ENCODE measurements at places on chromosomes 5 and 9.

- no peak for DNase-seq
Observed at GRCh38 chr5:100788417-100788816, 114.7 kb downstream of the ST8SIA4 start.

GRCh38 chr5:88489364-88489763 is 220.7 kb upstream of the TMEM161B start:
- no peak for DNase-seq

- DNase-seq, result no peak
Observed at GRCh38 chr9:82183181-82183860, 194.7 kb downstream of the SPATA31D1 start.

GRCh38 chr5:126780165-126780827 is 3.4 kb downstream of the LMNB1 start:
- DNase-seq, result peak; percentile 46

DNA sequence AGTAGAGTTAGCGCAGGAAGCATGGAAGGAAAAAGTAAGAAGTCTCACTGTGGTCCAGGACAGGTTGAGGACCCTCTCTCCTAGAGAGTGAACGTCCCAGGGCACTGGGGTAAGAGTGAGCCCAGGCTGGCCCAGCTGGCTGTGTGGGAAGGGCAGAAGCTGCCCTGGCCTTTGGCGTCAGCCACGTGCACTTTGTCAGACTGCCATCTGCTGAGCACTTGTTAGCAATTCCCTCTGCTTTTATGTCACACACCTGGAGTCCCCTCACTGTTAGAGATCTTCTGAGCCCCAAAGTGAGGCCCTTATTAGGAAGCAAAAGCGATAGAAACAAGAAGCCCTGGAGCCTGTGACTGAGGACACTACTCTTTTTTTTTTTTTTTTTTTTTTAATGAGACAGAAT is 79.1 kb downstream of the UGCG start:
- no peak for DNase-seq

DNA sequence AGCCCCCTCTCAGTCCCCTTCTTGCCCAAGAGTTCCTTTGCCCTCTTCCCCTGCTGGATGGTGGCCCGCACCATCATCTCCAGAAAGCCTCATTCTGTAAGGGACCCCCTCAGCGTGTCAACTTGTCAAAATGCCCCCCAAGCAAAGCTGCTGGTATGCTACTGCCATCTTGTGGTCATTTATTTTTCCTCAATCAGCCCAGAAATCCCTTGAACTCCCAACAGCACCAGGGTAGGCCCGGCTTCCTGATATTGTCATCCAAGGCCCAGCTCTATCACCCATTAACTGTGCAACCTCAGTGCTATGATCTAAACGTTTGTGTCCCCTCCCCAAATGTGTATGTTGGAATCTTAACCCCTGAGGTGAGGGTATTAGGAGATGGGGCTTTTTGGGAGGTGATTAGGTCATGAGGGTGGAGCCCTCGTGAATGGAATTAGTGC is 53.2 kb upstream of the FBXW11 start:
- no peak for DNase-seq

DNA sequence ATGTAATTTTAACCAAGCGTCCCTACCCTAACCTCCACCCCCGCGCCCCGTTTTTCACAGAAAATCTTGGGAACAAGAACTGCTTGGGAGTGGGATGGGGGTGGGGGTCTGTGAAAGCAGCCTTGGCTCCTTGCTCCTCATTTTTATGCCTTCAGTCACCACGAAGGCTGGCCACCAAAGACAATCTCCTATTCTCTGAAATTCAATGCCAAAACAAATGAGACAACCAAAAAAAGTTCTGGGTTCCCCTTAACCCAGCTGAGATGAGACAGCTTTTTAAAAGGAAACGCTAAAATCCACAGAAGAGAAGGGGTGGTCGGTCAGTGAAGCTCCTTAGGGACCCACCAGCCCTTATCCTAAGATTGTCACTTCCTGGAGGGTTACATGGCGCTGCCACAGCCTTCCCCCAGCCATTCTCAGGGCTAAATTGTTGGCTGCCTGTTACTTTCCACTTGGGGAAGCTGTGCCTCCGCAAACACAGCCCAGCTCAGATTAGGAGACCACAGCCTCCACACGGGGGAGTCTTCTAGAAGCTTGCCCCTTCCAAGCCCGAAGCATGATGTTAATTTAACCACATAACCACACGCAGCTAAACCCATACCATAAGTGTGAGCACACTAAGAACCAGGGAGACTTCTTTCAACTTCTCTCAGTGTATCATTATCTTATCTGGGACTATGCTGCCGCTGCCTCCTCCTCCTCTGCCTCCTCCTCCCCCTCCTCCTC is 136.3 kb downstream of the FOXD1 start:
- no peak for DNase-seq

- DNase-seq, result no peak
Observed at GRCh38 chr9:137312852-137313325, 10.8 kb upstream of the NRARP start.

DNA sequence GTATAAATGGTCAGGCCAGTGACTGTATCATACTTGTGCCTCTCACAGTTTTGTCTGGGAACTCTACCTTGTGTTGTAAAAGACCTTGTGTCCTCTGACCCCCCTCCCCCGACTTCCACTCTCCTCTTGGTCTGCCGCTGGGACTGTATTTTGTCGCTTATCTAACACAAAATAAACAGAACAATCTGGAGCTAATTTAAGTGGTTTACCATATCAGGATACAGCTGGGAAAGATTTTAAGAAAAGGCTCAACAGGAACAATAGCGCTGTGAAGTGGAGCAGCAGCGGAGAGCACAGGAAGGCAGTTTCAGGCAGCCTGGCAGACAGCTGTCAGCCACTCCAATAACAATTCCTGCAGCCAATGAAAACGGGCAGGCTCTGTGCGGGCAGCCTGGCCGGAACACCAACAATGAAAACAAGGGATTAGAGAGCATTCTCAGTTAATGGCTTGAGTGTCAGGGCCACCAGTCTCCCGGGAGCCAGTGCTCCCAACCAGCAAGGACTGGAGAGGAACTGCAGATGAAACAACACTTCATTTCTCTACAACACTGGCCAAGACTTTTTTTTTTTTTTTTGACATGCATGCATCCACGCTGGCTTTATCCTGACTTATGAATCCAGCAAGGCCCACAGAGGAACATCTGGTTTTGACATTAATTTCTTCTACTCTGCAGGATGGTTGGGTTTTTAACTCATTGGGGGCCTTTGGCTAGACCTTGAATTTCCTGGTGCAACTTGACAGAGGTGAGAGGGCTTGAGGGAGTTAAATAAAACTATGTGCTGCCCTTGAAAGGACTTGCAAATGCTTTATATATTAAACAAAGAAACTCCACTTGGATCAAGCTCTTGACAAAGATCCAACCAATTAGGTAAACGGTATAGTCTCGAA is 76.7 kb downstream of the ARSB start:
- no peak for DNase-seq

DNA sequence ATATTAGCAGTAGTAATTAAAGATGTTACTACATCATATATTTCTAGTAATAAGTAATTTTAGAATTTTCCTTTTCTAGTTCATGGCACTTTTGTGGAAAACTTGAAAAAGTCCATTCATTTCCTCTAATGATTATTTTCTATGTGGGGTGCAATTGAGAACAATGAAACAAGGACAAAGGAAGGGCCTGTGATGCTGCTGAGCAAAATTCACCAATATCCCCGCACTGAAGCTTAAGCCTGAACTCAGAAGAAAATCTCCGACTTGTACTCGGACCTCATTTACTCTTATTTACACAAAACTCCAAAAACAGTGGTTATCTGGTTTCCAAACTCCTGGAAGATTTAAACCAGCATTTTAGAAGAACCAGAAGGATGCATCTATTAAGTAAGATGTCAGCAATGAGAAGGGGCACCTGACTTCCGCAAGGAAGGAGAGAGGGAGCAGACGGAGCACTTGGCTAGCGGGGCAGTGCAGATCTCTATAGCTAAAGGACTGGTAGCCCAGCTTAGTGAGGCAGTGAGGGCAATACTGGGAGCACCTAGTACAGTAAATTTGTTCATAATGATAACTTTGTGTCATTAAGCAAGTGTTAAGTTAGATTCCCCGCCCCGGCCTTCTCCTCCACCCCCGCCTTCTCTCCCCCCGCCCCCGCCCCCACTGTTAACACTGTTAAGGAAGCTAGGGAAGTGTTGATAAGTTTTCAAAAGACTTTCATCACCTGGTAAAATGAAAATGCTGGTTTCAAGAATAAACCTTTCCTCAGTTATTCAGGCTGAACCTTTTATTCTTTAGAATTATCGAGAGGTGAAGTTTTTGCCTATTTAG is 123.3 kb downstream of the ZSWIM6 start:
- no peak for DNase-seq

DNA sequence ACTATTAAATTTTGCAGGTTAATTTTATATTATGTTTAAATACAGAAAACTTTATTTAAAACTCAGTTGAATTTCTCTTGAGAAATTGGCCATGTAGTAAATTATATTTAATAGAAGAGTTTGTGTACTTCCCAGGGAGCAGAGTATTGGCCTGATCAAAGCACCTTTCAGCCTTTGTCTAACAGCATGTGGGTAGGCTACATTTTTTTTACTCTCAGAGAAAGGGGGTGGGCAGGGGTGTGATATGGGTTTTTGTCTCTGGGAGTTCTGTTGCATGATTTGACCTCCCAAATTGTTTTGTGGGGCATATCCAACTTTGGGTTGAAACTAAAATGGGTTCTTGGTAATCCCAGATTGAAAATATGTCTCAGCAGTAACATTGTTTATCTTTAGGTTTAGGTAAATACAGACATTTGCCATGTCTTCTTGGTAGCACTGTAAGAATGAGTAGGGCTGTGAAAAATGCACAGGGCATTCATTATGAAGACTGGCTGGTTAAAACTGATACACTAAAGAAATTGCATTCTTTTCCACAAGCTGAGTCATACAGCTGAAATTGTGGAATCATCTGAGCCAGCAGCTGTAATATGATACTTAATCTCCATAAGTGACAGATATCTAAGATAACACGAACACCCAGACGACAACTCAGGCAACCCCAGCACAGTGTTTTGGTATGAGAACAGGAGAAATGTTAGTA is 75.4 kb upstream of the CDKN2B start:
- no peak for DNase-seq

DNA sequence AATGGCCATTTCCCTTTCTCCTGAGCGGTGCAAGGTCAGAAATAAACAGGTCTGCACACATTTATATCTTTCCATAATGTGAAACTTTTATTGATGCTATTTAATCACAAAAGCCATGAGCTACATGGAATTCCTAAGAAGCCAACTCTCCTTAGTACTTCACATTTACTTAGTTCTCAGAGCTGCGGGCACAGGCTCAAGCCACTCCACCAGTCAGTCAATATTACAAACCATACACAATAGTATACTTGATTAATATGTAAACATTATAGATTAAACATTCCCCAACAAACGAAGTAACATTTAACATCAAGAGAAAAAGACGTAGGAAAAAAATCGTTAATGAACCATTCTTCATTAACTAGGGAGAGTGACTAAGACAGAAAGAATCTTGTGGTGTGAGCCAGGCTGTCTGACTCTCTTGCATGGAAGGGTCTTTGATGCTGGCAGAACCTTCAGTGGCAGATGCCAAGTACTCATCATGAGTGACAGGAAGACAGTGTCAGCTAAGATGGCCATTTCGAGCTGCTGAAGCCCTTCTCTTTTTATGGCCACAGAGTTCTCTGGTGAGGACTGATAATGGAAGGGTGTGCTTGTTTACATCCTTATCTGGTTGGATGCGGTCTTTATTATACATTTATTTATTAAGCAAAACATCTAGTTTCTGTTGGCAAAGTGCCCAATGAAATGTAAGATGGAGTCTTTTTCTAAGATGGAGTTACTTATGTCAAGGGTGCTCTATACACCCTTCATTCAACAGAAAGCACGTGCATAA is 115.5 kb upstream of the TUT7 start:
- no peak for DNase-seq

DNA sequence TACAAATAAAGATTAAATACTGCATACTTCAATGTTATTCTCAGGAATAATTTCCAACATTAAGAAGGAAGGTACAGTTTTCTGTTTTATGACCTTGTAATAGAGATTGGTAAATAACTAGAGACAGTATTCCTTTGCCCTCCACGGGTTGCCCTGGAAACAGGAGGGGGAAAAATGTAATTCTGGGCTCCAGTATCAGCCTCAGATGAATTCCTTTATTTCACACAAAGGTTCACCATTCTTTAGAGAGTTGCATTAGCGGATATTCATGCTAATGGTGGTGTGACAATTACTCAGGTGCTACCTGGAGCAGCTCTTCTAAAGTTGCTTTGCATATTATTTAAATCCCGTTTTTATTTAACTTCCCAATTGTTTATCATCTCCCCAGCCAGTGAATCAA is 42.6 kb downstream of the CETN3 start:
- no peak for DNase-seq

GRCh38 chr5:174718880-174719610 is 5.3 kb upstream of the MSX2 start:
- no peak for DNase-seq

DNA sequence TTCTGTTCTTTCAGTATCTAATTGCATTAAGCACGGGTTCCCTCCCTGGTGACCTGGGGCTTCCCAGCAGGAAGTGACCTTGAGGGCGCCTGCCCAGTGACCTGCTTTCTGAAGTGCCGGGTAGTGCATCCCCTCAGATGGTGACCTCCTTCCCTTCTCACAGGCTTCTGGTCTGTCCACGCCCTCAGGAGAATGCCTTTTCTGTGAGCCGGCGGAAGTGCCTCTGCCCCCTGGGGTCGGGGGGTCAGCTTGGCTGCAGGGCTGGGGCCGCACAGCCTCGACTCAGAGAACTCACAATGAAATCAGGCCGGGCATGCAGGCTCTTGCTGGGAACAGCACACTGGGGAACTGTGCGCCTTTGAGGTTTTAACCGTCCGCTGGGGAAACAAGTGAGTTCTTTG is 124.5 kb upstream of the PHYKPL start:
- DNase-seq, result no peak

GRCh38 chr5:82265047-82265446 is 13.1 kb downstream of the RPS23 start:
- no peak for DNase-seq

- no peak for DNase-seq
Observed at GRCh38 chr5:145471831-145472612, 363.1 kb downstream of the PRELID2 start.

DNA sequence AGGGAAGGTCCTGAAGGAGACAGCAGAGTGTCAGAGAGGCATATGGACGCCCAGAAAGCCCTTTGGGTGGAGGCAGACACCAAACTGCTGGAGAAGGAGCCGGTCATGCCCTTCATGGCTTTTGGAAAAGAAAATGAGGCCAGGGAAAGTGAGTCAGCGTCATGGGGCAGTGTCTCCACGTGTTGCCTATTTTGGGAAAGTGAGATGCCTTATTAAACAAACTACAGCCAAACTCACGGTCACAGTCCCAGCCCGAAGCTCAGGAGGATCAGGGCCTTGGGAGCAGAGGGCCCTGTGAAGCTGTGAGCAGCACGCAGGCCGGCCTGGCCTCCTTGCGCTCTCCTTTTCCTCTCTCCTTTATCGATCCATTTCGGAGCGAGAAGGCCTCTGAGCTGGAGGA is 25.0 kb downstream of the RGS3 start:
- no peak for DNase-seq

GRCh38 chr9:136965771-136966484 is 11.4 kb upstream of the PTGDS start:
- DNase-seq, result no peak

DNA sequence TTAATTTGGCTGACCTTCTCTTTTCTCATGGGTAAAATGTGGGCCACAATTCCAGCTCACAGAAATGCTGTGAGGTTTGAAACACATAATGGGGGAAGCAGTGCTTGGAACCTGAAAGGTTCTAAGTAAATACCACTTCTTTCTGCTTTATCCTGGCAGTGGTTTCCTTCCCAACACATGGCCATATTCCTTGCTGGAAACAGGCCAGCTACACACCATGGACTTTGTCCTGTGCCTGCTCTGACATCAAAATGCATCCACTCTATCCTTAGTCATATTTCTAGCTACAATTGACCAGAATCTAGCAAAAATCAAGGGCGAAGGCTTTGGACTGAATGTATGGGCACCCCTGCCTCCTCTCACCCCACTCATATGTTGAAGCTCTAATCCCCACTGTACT is 93.1 kb upstream of the TRPC7 start:
- no peak for DNase-seq
